GM13976 (cell line): ENCODE measurements at places on chromosomes 11 and 22.
A peak's percentile ranks its signal among the peaks of the same experiment; 100 is the strongest.

DNA sequence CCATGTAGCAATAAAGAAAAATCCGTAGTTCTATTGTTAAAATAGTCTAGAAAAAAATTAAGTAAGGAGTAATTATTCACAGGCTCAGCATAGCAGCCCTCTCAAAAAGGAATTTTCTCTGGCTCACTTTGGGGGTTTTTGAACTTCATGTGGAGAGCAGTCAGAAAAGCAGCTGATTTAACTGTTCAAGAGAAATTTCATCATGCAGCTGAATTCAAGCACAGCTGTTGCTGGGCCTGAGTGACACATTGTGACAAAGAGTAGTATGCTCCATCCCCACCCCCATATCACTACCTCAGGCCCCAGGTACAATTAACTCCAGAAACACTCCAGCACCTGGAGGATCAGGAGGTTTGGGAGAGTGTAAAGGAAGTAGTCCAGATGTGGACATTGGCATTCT, 272.1 kb downstream of the FAM76B start:
- no peak for DNase-seq

DNA sequence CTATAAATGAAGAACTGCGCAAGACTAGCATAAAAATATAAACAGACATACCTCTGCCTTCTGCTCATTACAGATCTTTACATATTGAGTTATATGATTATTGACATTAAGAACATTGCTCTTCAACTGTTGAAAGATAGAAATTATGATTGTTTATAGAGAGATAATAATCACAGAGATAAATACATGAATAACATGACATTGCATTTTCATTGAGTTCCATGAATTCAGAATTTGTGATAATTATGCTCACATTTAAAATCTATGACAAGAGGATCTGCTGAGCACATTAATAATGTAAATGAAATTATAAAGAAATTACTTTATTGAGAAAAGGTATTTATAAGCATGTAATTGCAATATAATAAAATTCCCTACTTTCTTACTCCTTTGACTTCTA, 24.8 kb downstream of the KIF18A start:
- no peak for DNase-seq

- DNase-seq: no peak
Measured at GRCh38 chr22:45259754-45260394, 19.2 kb upstream of the KIAA0930 start.

- DNase-seq: no peak
Measured at GRCh38 chr22:22478470-22478869, 30.1 kb downstream of the ZNF280B start.

DNA sequence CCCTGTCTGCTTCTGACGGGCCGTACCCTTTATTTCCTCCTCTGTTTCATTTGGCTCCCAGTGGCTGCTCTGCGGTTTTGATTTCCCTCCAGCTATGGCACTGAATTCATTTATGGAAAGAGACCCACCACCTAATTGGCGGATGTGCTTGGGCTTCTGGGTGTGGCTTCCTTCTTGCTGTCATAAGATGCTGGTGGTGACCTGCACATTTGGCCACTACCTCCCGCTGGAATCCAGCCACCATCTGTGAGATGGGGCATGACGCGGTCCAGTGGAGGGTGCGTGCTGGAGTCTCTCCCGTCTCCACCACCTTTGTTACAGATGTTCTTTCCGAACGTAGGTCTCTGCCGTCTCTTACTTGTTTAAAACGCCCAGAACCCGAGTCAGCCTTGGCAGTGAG, 47.7 kb upstream of the FADD start:
- DNase-seq: no peak

DNA sequence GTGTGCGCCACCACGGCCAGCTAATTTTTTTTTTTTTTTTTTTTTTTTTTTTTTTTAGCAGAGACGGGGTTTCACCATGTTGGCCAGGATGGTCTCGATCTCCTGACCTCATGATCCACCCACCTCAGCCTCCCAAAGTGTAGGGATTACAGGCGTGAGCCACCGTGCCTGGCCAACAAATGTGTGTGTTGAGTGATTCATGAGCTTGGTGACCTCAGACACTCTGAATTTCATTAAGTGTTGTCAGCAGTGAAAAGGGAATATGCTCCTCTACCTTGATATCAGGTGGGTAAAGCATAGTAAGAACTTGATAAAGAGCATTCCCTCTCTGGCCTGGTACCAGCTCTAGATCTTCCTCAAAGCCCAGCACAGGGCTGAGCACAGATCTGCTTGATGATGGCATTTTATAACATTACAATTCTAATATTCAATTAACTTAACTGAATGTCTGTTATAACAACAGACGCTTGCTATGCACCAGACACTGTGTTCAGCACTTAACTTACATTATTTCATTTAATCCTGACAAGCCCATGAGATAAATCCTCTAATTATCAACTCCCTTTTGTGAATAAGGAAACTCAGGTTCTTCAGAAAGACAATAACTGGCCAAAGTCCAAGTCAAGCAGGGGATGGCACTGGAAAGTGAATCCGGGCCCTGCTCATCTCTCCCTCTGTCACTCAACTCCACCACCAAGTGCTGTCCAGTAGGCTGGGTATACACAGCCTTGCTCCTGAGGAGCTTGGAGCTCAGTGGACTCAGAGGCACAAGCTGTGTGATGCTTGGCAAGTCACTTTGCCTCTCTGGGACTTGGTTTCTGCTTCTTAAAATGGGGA, 13.0 kb downstream of the TBC1D10A start:
- DNase-seq: no peak

DNA sequence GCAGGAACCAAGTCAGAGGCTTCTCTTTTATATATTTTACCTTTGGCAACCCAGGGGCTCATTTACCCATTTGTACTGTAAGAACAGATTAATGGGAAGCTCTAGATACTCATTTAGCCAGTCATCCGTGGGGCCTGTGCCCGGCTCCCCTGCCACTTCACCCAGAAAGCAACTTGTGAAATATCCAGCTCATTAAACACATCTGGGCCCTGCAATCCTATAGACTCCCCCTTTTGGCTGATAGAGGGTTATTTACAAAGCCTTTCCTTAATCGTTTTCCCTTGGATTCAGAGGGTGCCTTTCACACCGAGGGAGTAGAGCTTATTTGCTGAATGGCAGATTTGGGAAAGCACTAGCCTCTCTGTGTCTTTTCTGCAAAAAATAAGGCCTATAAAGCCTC, 118.7 kb upstream of the SORL1-AS1 start:
- DNase-seq: no peak

DNA sequence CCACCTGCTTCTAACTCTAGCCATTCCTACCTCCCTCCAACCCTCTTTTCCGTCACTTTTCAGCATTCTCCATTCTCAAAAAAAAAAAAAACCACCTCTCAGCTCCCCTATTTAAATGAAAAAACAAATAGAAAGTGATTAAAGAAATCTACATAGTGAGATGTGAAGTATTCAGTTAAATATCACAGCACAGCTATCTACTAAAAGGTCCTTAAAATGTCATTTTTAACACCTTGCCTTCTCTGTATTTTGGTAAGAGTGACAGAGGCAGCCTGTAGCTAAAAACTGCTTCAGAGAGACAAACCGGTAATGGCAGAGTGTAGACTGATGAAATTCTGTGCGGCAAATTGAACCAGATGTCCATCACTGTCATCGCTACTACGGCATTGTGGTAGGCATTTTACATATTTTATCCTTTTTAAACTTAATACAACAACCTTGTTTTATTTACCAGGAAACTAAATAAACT, 346 bp upstream of the ALG9 start:
- no peak for DNase-seq

- no peak for DNase-seq
Measured at GRCh38 chr11:12794576-12795230, 120.5 kb downstream of the TEAD1 start.

DNA sequence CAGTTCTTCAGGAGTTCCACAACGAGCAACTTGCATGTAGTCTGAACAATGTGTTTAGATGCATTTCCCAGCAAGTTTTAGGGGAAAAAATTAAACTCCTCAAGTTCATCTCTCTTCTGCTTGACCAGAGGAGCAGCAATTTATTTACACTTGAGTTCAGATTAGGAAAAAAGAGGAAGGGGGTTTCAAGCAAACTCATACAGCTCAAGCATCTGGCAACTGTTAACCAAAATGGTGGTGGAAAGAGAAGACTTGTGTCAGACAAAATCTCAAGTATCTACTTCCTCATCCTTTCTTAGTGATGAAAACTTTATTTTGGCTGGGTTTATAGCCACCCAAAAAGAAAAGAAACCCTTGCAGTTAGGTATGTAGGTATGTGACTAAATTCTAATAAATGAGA, 29.1 kb upstream of the PICALM start:
- no peak for DNase-seq

DNA sequence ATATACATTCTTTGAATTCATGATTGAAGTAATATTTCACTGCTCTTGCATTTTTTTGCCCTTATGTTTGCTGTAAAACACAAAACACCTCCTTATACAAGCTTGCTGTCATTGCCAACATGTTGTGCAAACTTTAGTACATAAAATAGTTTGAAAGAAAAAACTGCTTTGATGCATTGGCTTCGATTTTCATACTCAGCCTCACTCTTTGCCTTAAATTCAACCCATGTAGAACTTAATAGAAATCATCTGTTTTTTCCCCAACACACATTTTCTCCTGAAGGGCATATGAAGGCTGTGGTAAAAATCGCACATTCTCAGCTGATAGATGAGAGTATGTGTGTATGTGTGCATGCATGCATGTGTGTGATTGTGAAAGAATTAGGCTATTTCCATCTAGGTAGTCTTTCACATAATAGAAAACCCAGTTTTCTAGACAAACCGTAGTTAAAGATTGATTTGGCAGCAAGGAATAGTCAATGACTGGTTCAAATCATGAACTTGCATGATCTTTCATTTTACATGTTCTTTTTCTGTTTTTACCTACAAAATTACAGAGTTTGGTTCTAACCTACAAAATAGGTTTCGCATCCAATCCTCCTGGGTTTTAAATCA, 72.8 kb upstream of the MTMR2 start:
- no peak for DNase-seq

GRCh38 chr11:86513138-86513537, 138.5 kb downstream of the CCDC81 start:
- no peak for DNase-seq

DNA sequence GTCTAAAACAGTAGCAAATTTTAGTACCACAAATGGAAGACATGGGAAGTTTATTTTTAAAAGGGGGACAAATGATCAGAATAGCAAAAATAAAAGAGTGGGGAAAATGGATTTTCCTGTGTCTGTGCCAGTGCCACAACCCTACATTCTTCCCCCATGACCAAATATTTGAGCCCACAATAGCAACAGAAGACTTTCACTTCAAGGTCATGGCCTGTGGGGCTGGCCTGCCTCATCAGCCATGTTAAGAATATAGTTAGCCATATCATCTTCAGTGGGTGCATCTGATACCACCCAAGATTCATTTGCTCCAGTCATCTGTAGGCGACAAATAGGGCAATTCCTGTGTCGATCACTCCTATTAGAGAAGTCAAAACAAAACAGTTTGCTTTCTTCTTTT, 26.3 kb downstream of the RNF141 start:
- no peak for DNase-seq

DNA sequence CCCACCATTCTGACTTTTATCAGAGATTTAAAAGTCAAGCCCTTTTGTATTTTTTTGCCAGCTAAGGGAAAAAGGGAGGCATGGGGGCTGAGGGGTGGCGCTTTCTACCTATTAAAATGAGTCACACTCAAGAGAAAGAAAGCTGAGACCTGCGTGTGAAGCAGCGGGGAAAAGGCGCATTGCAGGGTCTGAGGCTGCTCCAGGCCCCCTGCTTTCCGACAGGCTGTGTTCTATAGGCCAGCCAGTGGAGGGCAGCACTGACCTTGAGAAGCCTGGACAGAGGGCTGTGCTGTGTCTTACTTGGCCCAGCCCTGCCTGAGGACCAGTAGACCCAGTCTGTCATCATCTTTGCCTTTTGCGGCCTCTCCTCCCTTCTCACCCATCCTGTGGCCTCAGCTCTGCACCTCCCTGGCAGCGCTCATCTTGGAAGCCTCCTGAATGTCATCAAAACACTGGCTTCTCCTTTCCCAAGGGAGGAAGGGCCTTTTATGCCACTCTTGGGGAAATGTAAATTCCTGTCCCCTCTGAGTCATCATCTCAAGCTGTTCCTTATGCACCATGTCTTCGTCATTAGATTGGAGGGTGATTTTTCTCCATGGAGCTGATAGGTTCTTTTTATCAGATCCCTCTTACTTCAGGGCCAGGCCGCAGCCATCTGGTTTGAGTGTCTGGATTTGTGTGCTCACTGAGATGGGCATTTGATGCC, 12.6 kb upstream of the MAPK8IP1 start:
- peak; percentile 66 for DNase-seq

GRCh38 chr11:123472236-123472935, 42.3 kb downstream of the GRAMD1B start:
- DNase-seq: no peak

DNA sequence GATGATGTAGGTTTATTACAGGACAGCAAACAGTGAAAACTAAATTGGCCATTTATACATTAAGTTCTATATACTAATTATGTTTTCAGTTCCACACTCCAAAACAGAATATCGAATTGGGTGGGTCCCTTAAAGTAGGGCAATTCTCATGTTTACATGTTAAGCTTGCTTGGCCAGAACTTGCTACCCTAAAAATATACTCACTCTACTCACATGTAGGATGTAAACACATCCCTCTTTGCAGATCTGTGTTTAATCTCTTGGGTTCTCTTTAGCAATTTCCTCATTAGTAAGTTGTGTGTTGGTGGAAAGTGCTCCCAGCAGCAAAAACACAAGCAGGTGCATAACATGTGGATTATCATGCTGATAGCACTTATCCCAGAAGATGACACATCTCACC, 22.6 kb upstream of the DDX6 start:
- no peak for DNase-seq

- DNase-seq: no peak
Measured at GRCh38 chr22:24117942-24118341, 63.3 kb upstream of the SUSD2 start.

GRCh38 chr11:45748801-45749200, 56.1 kb upstream of the SLC35C1 start:
- DNase-seq: no peak

GRCh38 chr11:1780700-1781592, 17.2 kb upstream of the CTSD start:
- DNase-seq: peak; percentile 43

- DNase-seq: peak; percentile 86
Measured at GRCh38 chr11:65366340-65366773, 11.8 kb downstream of the TIGD3 start.

GRCh38 chr11:132531921-132532320, 1000.4 kb downstream of the OPCML start:
- no peak for DNase-seq

- DNase-seq: no peak
Measured at GRCh38 chr22:21865041-21865440, 2.4 kb downstream of the MAPK1 start.

GRCh38 chr11:34789196-34789834, 126.9 kb downstream of the APIP start:
- DNase-seq: no peak

DNA sequence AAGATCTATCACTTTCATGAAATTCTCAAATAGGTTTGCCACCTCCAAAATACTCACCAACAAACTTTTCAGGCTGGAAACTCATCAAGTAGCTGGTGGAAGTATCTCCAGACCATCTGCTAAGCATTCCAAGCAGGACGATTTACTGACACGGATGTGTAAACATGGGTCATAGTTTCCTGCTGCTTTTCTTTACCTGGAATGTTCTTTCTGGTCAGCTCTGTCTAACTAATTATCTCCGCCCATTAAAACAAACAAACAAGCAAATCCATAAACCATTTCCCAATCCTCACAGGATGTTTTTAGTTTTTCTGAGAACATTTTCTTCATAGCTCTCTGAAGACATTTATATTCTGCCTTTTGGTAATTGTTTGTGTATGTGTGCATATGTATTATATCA, 397.0 kb downstream of the METTL15 start:
- DNase-seq: no peak
